ENCODE measurements at places on chromosomes 13 and 19.

GRCh38 chr13:94917824-94918223 lies 205.5 kb upstream of the SOX21 start:
- no peak for DNase-seq

DNA sequence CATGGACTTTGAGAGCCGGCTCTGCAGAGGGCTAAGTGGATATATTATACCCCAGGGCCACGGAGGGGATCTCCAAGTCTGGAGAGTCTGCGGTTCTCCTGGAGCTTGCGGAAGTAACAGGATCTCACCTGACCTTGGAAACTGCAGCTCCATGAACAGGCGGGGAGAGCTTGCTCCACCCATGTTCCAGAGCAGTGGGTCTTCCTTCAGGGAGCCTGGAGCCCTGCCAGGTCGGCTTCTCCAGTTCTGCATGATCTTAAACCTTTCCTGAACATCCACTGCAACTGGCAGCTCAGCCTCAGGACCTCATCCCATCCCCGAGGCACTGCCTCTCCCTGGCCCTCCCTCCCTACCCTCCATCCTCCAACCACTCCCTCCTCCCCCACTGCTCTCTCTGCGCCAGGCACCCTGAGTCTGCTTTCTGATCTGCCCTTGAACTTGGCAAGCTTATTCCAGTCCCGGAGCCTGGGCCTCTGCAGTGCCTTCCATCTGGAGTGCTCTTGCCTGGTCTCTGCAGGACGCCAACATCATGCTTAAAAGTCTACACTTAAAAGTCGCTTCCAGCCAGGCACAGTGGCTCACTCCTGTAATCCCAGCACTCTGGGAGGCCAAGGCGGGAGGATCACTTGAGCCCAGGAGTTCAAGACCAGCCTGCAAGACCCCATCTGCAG lies 13.2 kb downstream of the ATCAY start:
- DNase-seq: no peak

GRCh38 chr13:20860844-20861243 lies 41.7 kb downstream of the XPO4 start:
- no peak for DNase-seq

DNA sequence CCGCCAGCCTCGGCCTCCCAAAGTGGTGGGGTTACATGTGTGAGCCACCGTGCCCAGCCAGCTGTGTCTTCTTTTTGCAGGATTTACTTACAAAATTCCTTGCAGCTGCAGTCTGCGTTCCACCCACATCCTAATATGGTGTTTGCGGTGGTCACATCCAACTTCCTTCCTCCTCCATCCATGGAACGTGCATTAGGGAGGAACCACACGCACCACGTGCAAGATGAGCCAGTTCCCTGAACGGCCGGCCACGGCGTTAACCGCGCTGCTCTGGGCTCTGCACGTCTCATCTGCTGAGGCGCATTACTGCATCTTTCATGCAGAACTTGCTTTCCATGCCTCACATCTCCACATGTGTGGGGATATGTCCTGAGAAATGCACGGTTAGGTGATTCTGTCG lies 13.0 kb upstream of the SIGLEC11 start:
- DNase-seq: no peak

GRCh38 chr13:28890712-28891111 lies 70.6 kb downstream of the MTUS2 start:
- DNase-seq: no peak

DNA sequence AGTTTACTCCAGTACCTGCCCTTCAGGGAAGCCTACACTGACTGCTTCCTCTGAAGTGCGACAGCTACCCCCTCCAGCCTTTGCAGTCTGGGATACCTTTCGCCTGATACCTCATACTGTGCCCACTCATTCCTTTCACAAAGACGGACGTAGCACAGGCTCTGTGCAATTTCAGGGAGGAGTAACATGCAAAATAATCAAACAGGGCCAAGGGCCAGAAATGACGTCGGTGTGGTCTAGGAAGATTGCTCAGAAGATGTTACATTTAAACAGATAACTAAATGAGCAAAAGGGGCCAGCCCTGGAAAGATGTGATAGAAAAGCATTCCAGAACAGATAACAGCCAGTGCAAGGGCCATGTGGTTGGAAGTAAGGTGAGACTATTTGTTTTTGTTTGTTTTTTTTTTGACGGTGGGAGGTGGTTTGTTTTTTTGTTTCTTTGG lies 6.6 kb upstream of the DDX39A start:
- DNase-seq: no peak

- no peak for DNase-seq
Observed at GRCh38 chr19:3778899-3779723, 7.1 kb downstream of the MATK start.

DNA sequence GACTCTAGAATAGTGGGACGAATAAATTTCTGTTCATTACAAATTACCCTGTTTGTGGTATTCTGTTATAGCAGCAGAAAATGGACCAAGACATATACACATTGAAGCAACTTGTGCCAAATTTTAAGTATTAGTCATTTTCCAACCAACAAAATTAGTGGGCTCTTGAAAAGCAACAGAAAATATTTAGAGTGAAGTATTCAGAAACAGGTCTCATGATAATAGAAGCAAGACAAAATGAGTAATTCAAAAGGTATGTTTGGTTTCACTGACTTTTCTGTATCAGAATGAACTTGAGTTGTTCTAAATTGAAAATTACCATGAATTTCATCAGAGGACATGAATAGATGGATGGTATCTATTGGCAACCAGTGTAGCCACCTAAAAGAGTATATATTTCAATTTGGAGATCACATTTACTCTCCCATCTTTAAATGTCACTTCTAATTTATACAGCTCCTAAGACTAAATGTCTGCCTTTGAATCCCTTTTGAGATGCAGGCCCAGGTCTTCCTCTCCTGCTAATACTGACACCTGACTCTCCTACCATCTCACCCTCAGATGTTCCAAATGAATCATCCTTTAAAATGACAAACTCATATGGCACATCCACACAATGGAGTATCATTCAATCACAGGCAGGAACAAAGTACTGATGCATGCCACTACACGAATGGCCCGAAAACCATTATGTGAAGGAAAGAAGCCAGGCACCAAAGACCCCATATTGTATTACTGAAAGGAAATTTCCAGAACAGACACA lies 40.7 kb upstream of the DOCK9 start:
- DNase-seq: no peak

GRCh38 chr19:49014123-49014869 lies 2.6 kb downstream of the LHB start:
- no peak for DNase-seq

GRCh38 chr19:37988758-37989635 lies 82.0 kb downstream of the SIPA1L3 start:
- no peak for DNase-seq

DNA sequence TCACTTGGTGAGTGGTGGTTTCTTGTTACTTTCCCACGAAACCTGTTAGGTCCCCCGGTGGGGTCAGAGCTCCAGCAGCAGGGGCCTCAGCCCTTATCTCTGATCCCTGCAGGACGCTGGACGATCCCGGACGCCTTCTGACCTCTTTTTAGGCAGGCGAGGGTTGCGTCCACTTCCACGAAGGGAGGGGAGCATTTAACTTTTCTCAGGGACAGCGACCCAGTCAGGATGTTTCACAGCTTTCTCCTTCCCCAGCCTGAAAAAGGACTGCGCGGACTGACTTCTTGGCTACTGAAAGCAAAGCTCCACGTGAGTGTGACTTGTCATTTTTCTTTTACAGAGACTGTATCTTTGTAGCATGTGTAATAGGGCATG lies 692 bp downstream of the ZNF234 start:
- no peak for DNase-seq

DNA sequence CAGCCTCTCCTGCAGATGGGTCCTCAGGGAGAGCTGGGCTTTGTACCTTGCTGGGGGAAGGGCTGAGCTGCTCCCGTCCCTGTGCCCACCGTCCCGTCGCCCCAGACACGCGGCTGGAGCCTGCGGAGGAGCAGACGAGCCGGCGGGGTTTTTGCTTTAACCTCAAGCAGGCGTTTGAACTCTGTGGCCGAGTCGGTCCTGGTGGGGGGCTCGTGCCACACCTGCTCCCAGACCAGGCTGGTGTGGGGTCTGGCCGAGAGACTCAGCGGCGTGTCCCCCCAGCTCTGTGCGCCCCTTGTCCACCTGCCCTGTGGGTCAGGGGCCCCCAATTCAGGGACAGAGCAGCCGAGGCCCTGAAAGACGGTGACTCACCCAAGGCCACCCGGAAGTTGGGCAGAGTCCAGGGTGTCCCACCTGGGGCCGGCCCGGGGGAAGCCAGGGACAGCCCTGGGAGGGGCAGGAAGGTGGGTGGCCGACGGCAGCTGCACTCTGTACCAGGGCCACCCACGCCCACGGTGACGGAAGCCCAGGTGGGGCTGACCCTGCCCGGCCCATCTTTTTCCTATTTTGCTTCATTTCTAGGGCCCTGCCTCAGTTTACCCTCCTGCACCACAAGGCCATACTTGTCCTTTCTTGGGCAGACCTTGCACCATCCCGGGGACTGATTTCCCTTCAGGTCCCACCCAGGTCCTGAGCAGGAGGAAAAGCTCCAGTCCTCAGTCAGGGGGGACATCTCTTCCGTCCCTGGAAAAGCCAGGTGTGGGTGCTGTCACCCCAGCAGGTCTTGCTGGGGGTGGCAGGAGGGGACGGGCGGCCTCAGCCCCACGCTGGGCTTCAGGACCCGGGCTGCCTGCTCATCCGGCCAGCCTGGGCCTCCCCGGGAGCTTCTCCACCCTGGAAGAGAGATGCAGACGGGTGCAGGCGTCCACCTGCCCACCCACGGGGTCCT lies 5.3 kb downstream of the EFNA2 start:
- DNase-seq: no peak

DNA sequence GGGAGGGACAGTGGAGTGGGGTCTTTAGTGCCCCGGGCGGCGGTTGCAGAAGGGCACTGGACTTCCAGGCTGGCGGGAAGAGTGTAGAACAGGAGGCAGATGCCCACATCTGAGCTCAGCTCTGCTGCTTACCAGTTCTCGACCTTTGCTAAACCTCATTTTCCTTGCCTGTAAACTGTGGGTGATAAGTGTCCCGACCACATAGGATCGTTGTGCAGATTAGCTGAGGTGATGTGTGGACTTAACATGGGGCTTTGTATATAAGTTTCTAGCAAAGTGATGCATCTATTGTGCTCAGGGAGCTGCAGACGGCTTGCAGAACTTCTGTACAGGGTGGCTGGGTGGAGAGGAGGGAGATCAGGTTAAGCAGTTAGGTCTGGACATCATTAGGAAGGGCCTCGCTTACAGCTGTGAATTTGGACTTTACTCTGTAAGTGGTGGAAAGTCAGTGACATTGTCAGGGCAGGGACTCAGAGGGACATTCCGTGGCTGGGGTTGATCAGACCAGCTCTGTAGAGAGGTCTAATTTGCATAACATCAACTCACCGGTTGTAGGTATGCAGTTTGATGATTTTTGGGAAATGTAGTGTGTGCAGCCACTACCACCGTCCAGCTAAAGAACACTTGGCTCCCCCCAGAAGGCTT lies 70.0 kb downstream of the SPATA13 start:
- no peak for DNase-seq

- DNase-seq: no peak
Observed at GRCh38 chr19:4976401-4977298, 7.7 kb downstream of the KDM4B start.

- DNase-seq: no peak
Observed at GRCh38 chr19:13022859-13023636, 27.8 kb downstream of the NFIX start.

GRCh38 chr13:33401238-33401637 lies 115.7 kb upstream of the STARD13 start:
- no peak for DNase-seq

DNA sequence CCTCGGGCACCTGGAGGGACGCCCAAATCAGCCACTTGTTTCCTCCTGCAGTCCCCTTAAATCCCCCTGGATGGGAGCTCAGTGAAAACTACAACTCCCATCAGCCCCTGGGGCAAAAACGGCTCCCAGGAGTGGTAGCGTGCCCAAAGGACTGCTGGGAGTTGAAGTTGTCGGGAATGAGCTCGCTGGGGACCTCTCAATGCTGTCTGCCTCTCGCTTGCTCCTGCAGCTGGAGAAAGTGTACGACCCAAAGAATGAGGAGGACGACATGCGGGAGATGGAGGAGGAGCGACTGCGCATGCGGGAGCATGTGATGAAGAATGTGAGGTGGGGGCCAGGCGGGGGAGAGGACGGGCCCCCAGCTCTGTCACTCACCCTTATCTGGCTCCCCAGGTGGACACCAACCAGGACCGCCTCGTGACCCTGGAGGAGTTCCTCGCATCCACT lies 14.7 kb upstream of the DHDH start:
- no peak for DNase-seq

DNA sequence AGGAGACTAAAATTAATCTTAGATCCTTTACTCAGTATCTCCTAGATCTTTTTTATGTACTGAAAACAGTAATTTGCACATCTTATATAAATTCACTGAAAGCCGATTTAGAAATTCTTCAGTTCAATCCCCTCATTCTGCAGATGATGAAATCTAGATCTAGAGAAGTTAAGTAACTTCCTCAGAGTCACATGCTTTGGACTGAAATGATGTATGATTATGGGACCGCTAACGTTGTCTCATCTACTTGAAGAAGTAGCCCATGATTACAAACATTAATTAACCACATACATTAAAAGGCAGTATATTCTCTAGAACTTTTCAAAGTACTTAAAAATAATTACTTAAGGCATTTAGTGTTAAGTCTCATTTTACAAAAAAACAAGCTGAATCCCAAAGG lies 37.8 kb downstream of the ELF1 start:
- no peak for DNase-seq

DNA sequence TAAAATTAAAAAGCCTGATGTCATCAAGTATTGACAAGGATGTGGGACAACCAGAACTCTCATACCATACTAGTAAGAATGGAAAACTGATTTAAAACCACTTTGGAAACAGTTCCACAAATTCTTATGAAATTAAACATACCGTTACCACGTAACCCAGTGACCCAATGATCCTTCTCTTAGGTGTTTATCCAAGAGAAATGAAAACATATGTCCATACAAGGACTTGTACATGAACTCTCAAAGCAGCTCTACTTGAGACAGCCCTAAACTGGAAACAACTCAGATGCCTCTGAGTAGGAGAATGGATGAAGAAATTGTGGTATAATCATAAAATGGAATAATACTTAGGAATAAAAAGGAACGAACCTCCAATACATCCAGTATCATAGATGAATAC lies 27.6 kb downstream of the SLC6A16 start:
- DNase-seq: no peak

- DNase-seq: no peak
Observed at GRCh38 chr13:42660333-42660965, 86.5 kb downstream of the TNFSF11 start.

Data from naive thymus-derived CD8-positive, alpha-beta T cell (primary cell).